ENCODE measurements at places on chromosomes 7 and 10. TPM values are rescaled to one million over a fixed set of nuclear protein-coding genes. Genes with fewer than 3 reads are reported as not detected.

NANOS1 gene
- 1.1 TPM for total RNA-seq

CAMK1D gene
- total RNA-seq: 11.2 TPM

SCART1 gene
- 5.6 TPM for total RNA-seq

SLC29A4 gene
- total RNA-seq: 1.1 TPM

GLI3 gene
- total RNA-seq: 11.9 TPM

C10orf105 gene
- total RNA-seq: not detected

CHN2 gene
- total RNA-seq: under 0.01 TPM

NYAP1 gene
- total RNA-seq: under 0.01 TPM

CACNA2D1 gene
- 113 TPM for total RNA-seq

MRLN gene
- not detected for total RNA-seq

KNDC1 gene
- under 0.01 TPM for total RNA-seq

EVX1 gene
- total RNA-seq: not detected

CCDC126 gene
- 12.3 TPM for total RNA-seq

CLEC5A gene
- not detected for total RNA-seq

NPSR1 gene
- not detected for total RNA-seq

COBL gene
- under 0.01 TPM for total RNA-seq

PNLIP gene
- not detected for total RNA-seq

AOAH gene
- total RNA-seq: not detected

INA gene
- 0.29 TPM for total RNA-seq

PEX1 gene
- total RNA-seq: 23.6 TPM

SLF2 gene
- 43.0 TPM for total RNA-seq

PRPS1L1 gene
- total RNA-seq: not detected

SLC26A5 gene
- total RNA-seq: not detected

LAMB4 gene
- total RNA-seq: 0.36 TPM

OR2A5 gene
- total RNA-seq: not detected

CALHM1 gene
- not detected for total RNA-seq

AUTS2 gene
- total RNA-seq: 17.4 TPM

PTTG1IP2 gene
- total RNA-seq: not detected

GPR15LG gene
- not detected for total RNA-seq

AKR1D1 gene
- under 0.01 TPM for total RNA-seq

UPK3BL2 gene
- total RNA-seq: 0.36 TPM

LRRTM3 gene
- total RNA-seq: not detected

ERVW-1 gene
- not detected for total RNA-seq

PALD1 gene
- 0.29 TPM for total RNA-seq

MSANTD7 gene
- total RNA-seq: 22.4 TPM

GRM3 gene
- not detected for total RNA-seq

ANKRD61 gene
- not detected for total RNA-seq

CDK1 gene
- total RNA-seq: 5.8 TPM

FKBP6 gene
- not detected for total RNA-seq

TEX47 gene
- not detected for total RNA-seq

FGFBP3 gene
- total RNA-seq: 1.2 TPM

LBX1 gene
- not detected for total RNA-seq

SRI gene
- 66.3 TPM for total RNA-seq

FAM25A gene
- not detected for total RNA-seq

PRKAR2B gene
- total RNA-seq: 2.5 TPM

TRPV5 gene
- not detected for total RNA-seq

SPDYE6 gene
- not detected for total RNA-seq

TRIM50 gene
- total RNA-seq: not detected
